ENCODE measurements at places on chromosomes 13 and 19.

GRCh38 chr13:111485491-111486250 is 165.2 kb downstream of the TEX29 start:
- H3K4me1 ChIP-seq: no peaks in the 10 kb centered on the region
- no peak overlapping the region for H3K27ac ChIP-seq
- DNase-seq: no peak
- H3K36me3 ChIP-seq: no peaks in the 10 kb centered on the region
- peaks cover 32% of the 10 kb centered on the region for H3K27me3 ChIP-seq
- no peak overlapping the region for H3K4me3 ChIP-seq

DNA sequence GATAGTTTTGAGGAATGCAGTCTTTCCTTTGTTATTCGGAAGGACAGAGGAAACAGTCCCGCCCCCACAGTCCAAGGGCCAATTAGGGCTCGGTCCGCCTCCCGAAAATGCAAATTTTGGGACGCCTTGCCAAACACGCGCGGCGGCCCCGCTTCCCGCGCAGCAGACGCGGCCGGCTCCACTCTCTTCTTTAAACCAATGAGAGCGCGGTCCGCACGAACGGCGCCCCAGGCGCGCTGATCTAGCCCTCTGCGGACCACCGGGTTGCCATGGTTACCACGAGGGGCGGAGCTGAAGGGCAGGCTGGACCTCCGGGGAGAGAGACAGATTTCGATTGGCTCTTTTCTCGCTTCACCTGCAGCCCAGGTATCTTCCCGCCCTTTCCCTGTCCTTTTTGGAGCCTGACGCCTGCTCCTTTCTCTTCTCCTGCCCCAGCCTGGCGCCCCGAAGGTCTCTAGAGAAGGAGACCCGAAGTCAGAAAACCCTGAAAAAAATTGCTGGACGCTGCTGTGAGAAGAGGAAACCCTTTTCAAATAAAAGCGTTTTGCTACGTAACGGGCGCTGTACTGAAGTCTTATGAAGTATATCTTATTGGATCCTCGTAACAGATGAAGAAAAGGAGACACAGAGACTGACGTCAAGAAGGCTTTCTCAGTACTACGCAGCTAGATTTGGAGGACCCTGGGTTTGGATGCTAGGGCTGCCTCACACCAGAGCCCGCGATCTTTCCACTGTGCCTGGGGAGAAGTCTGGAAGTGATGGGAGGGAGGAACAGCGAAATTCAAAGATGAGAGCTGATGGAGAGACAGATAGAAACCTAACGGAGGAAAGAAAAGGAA is 2.0 kb downstream of the PTH2 start:
- H3K27ac ChIP-seq: peak overlapping the region; percentile 60
- H3K4me3 ChIP-seq: peak overlapping the region; percentile 29
- peaks cover 32% of the 10 kb centered on the region for H3K4me1 ChIP-seq
- H3K36me3 ChIP-seq: peaks cover 7% of the 10 kb centered on the region
- peaks cover 100% of the 10 kb centered on the region for H3K27me3 ChIP-seq

- no peak overlapping the region for H3K4me3 ChIP-seq
- H3K4me1 ChIP-seq: peaks cover under 1% of the 10 kb centered on the region
- no peaks in the 10 kb centered on the region for H3K36me3 ChIP-seq
- peaks cover 17% of the 10 kb centered on the region for H3K27me3 ChIP-seq
Observed at GRCh38 chr13:23701636-23702035, 131.4 kb downstream of the TNFRSF19 start.

DNA sequence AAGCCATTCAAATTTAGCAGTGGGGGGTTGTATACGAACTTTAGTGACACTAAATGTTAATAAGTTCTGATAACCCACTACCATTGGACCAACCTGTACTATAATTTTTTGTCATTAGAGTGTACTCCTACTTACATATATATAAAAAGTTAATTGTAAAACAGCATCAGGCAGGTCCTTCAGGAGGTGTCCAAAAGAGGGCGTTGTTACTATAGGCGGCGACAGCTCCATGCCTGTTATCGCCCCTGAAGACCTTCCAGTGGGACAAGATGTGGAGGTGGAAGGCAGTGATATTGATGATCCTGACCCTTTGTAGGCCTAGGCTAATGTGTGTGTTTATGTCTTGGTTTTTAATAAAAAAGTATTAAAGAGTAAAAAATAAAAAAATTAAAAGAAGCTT is 27.5 kb downstream of the SPRYD7 start:
- no peak overlapping the region for H3K4me3 ChIP-seq
- H3K36me3 ChIP-seq: peaks cover 11% of the 10 kb centered on the region
- no peaks in the 10 kb centered on the region for H3K4me1 ChIP-seq
- no peak overlapping the region for H3K27ac ChIP-seq

DNA sequence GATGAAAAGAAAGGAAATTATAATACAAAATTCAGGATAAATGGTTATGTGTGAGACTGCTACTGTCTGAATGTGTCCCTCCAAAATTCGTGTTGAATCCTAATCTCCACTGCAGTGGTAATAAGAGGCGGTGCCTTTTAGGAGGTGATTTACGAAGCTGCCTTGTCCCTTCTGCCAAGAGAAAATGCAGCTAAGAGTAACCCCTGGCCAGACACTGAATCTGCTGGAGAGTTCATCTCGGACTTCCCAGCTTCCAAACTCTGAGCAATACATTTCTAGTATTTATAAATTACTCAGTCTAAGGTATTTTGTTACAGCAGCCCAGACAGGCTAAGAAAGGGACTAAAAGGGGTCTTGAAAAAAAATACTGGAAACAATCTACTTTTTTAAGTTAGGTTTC is 152.6 kb downstream of the KLF12 start:
- no peak for DNase-seq
- H3K27ac ChIP-seq: no peak overlapping the region
- peaks cover 17% of the 10 kb centered on the region for H3K36me3 ChIP-seq

DNA sequence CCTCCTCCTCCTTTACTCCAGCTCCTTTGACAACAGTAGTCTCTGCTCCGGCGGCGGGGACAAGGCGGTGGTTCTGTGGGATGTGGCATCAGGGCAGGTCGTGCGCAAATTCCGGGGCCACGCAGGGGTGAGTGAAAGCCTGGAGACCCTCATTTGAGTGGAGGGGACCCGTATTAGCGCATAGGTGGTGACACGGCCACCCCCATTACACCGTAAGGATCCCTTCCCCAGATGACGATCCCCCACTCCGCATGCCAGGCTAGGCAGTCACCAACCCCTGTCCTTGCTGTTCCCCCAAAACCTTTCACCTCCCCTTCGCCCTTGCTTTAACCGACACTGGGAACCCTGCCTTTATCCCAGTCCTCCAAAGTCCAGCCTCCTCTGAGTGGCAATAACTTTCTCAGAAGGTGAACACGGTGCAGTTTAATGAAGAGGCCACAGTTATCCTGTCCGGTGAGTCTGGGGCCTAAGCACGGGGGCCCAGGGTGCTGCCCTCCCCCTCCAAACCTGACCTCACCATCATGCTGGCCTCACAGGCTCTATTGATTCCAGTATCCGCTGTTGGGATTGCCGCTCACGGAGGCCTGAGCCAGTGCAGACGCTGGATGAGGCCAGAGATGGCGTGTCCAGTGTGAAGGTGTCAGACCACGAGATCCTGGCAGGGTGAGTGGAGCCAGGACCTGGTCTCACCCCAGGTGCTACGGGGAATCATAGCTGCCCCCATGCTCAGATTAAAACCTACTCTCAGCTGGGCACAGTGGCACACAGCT is 3.7 kb downstream of the WDR83 start:
- H3K4me3 ChIP-seq: peak overlapping the region; percentile 97
- no peaks in the 10 kb centered on the region for H3K27me3 ChIP-seq
- peaks cover 38% of the 10 kb centered on the region for H3K4me1 ChIP-seq
- H3K36me3 ChIP-seq: peaks cover 59% of the 10 kb centered on the region
- no peak for DNase-seq
- H3K27ac ChIP-seq: peak overlapping the region; percentile 99

GRCh38 chr19:12995596-12996405 is 526 bp downstream of the NFIX start:
- H3K4me3 ChIP-seq: peak overlapping the region; percentile 31
- H3K27me3 ChIP-seq: peaks cover 56% of the 10 kb centered on the region
- DNase-seq: no peak
- H3K4me1 ChIP-seq: peaks cover 9% of the 10 kb centered on the region

- no peaks in the 10 kb centered on the region for H3K36me3 ChIP-seq
- H3K27me3 ChIP-seq: no peaks in the 10 kb centered on the region
- H3K27ac ChIP-seq: no peak overlapping the region
- no peak overlapping the region for H3K4me3 ChIP-seq
- peaks cover 2% of the 10 kb centered on the region for H3K4me1 ChIP-seq
Observed at GRCh38 chr19:30054210-30054609, 112.2 kb downstream of the URI1 start.

DNA sequence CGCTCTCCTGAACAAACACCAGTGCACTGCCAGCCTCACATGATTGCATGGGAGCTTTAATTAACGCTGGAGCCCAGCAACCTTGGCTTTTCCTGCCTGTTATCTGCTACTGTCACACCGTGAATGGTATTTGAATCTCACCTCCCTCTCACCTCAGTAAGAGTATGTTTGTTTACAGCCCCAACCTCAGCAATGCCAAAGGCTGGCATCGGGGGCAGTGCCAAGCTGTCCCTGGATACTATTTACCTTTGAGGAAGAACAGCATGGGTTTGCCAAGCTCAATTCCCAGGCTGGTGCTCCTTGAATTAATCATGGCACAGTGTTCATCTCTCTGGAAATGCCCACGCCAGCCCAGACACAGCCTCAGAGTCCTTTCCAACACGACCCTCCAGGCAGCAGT is 57.2 kb upstream of the SERPINE3 start:
- peaks cover 13% of the 10 kb centered on the region for H3K27me3 ChIP-seq
- H3K36me3 ChIP-seq: no peaks in the 10 kb centered on the region
- H3K27ac ChIP-seq: no peak overlapping the region
- H3K4me1 ChIP-seq: no peaks in the 10 kb centered on the region
- no peak for DNase-seq

GRCh38 chr13:66154976-66155375 is 1075.2 kb downstream of the PCDH9 start:
- no peak for DNase-seq
- H3K27me3 ChIP-seq: no peaks in the 10 kb centered on the region
- H3K4me3 ChIP-seq: no peak overlapping the region

- DNase-seq: no peak
- H3K27ac ChIP-seq: no peak overlapping the region
- H3K4me3 ChIP-seq: no peak overlapping the region
Observed at GRCh38 chr19:5052515-5052914, 83.6 kb downstream of the KDM4B start.

DNA sequence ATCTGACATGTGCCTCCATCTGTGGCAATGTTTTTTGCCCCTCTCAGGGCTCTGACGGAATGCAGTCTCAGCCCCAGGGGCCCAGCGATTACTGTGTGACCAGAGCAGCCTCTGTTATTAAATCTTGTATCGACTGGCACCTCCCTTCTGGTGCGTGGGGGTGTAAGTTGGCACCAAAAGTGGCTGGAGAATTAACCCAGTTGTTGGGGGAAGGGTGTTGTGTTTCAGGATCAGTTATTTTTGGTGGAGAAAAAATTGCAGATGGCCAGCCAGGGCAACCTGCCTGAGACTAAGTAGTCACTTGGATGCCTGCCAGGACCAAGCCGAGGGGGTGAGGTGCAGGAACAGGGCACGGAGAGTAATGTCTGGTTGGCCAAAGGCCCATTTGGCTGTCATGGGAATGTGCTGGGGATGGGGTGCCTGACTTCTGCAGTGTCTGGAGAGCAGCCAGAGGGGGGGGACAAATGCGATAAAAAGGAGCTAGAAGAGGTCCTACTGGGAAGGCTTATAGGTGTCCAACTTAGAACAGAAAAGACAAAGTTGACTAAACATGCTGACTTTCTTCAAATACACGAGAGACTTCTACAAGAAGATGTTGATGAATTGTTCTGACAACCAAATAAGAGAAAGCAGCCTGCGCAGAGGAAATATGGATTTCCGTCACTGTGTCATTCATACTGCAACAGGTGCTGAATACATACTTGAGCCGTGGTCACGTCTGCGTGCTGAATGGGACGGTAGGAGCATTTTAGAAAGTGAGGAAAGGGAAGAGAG is 69.8 kb downstream of the SIAH3 start:
- no peak overlapping the region for H3K4me3 ChIP-seq
- H3K4me1 ChIP-seq: no peaks in the 10 kb centered on the region
- no peaks in the 10 kb centered on the region for H3K36me3 ChIP-seq
- no peak for DNase-seq
- H3K27ac ChIP-seq: no peak overlapping the region
